ENCODE measurements at places on chromosomes 2 and 18.

DNA sequence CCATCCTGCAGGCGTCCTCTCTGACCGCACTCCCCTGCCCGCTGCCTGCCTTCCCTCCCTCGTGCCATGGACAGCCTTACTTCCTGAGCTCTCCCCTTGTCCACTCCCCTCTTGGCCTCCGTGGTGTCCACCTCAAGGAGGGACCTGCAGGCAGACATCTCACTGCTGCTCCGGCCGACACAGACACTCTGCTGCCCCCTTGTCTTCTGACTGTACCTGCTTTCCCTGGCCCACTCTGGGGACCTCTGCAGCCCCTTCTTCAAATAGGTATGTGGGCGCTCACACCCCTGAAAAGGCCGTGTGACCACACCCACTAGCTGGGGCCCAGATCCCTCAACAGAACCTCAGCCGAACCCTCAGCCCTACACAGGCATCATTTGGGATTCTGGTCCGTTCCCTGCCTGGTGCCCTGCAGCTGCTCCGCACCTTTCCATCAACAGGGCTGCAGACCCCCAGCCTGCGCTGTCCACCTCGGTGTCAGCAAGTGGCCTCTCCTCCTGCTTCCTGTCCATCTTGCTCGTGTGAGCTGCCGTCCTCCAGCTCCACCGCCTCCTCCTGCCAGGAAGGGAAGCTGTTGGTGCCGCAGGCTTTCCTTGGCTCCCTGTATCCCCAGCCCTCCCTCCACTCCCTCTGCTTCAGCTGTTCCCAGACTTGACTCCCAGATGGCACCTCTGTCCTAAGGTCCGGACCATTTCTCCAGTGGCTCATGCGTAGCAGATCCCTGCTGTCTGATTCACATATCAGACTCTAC, 94.1 kb downstream of the KLHL29 start:
- no peak for DNase-seq

GRCh38 chr2:176189681-176190641, 1.5 kb downstream of the HOXD1 start:
- DNase-seq: peak; percentile 46

GRCh38 chr2:232376260-232376659, 2.3 kb upstream of the ALPP start:
- DNase-seq: no peak

DNA sequence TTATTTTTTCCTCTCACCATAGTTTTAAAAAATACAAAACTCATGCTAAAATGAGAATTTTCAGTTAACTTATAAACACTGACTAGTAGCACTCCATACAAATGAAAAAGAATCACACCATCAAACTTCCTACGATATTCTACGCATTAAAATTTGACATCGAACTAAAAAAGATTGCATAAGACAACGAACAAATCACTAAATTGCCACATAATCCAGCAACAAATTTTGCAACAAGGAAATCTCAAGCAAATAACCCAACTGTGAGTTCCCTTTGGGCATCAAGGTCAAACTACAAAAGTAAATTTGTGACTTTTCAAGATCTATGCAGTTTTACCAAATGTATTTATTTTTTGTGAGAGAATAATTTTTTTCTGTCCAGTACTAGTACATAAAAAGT, 1.5 kb downstream of the MAP3K2 start:
- DNase-seq: no peak

Data from pons (tissue), 1 donor.